ENCODE measurements at places on chromosomes 7 and 10.

DNA sequence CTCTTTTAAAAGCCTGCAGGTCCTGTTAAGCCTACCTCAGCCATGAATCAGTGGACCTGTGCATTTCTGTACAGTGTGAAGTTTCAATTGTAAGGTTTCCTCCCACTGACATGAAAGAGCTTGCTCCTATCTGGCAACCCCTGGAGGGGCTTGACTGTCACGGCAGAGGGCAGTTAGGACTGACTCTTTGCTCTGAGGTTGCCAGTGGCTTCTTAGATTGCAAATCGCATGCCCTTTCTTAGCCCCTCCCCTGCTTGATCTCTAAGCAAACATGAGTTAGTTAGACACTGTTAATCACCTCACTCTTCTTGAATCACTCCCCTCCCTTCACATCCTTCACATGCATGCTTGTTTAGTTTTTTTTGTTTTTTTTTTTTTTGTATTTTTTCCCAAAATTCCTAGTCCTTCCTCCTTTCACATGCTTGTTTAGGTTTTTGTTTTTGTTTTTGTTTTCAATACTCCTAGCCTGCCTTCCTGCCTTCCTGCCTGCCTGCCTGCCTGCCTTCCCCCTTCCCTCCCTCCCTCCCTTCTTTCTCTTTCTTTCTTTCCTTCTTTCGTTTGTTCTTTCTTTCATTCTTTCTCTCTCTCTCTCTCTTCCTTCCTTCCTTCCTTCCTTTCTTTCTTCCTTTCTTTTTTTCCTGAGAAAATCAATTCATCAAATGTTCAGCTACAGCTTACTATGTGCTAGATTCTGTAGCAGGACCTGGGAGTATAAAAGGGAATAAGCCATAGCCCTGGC is 6.0 kb upstream of the HIPK2 start:
- no peak for DNase-seq

DNA sequence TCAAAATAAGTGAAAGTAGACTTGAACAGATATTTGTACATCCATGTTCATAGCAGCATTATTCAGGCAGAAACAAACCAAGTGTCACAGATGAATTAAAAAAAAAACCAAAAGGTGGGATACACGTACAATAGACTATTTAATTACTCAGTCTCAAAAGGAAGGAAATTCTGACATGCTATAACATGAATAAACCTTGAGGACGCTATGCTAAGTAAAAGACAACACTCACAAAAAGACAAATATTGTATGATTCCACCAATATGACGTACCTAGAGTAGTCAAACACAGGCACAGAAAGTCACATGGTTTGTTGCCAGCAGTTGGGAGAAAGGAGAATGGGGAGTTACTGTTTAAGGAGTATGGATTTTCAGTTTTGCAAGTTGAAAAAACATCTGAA is 18.0 kb upstream of the CFAP70 start:
- no peak for DNase-seq

DNA sequence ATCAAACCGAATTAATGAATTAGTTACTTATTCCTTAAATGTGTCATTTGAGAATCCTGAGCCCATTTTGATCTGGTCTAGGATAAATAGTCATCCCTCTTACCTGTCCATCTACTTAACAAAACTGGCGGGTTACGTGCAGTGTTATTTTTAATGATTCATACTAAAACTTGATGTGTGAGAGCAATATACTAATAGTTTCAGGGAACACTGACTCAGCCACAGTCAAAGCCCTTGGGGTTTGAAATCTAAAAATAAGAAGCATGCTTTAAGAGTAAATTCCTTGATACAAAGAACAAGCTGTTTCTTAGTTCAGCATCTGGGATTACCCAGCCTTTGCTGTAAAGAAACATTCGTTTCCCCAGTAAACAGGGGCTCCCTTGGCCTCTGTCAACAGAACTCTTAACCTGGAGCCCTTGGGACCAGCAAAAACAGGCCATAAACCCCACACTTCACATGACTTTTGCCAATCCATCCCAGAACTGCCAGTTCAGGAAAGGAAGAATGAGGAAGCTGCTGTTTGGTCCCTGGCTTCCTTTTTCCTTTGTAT is 370.6 kb upstream of the IGFBP3 start:
- DNase-seq = peak; percentile 14

GRCh38 chr7:155807065-155807671 is 5.1 kb downstream of the SHH start:
- DNase-seq = no peak

GRCh38 chr7:134639683-134640279 is 6.9 kb upstream of the BPGM start:
- DNase-seq = no peak

GRCh38 chr7:29063236-29063635 is 83.1 kb downstream of the CPVL start:
- DNase-seq = no peak

DNA sequence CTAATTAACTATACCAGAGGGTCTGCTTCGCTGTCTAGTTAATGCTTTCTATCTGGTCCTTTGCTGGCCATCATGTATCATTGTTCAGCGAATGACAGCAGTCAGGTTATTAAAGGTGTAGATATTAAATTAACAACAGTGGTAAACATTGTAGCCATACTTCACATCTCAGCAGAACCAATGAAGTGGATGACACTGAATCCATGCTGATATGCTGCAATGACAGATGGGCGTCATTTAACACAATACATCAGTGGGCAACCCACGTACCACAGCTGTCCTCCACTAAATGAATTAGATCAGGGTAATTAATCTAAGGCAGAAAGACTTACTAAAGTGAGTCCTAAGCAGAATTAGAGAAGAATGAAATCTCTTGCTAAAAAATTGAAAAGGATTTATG is 767.2 kb downstream of the NXPH1 start:
- no peak for DNase-seq

DNA sequence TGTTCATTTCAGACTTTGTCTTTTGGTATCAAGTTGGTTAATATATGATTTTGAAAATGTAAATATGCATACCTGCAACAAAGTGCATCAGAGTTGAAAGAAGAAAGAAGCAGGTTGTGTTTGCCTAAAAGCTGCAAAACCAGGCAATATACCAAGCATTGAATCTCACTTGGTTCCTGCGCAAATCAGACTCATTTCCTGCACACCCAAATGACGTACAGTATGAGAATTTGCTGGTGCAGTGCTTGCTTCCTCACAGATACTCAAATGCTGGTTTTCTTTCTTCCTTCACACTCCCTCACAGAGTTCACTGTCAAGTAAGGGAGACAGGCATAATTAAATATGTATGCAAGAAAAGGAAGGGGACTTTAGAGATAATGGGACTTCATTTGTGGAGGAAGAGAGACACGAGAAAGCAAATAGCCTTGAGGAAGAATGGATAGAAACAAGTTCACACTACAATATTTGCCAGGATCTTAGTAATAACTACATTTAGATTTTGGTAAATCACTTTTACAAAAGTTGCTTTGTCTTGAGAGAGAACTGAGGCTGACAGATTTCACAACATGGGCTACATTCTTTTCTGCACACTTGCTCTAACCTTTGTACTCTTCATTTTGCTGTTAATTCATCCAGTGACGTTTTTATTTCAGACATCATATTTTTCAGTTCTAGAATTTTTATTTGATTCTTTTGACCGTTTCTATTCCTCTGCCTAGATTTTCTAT is 56.9 kb upstream of the AOAH start:
- DNase-seq = no peak

DNA sequence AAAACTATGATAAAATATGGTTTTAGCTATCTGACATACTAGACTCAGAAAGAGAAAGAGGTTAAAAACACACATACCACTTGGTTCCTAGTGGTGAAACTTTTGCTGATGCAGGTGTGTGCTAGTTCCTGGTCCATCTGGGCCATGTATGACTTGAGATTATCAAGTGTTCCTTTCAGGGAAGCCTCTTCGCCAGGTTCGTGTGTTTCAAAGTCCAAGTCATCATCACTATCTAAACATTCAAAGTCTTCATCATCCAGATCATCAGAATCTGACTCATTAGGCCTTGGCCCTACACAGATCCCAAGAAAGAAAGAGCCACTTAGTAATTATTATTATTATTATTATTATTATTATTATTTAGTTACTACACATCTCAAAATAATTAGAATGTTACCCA is 26.4 kb downstream of the NUDT13 start:
- no peak for DNase-seq

DNA sequence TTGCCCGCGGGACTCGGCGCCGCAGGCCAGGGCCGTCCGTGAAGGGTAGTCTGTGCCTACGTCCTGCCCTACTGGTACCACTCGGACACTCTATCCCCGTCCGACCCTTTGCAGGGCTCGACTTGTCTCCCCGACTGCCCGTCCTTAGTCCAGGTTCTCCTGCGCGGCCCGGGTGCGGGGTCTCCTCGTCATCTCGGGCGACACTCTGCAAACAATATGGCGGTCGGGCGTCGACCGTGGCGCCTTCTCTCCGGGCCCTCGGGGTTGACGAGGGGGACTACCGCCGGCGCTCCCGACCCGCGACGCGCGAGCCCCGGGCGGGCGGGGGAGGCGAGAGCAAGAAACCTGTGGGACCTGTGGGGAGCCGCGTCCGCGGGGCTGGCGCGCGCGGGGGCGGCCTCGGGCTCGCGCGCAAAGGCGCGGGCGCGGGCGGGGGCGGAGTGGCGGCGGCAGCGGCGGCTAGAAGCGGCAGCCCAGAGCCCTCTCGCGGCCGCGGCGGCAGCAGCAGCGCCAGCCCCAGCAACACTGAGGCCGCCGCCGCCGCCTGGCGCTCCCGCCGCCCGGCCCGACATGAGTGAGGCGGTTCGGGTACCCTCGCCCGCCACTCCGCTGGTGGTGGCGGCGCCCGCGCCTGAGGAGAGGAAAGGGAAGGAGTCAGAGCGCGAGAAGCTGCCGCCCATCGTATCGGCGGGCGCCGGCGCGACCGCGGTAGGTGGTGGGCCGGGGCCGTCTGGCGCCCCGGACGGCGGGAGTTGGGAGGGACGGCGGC is at the start of gene HECTD2:
TSS of gene HECTD2 (plus strand) at position 476 of the 769 bp plus-strand sequence. CDS start at position 571, 95 bp downstream.
- peak; percentile 92 for DNase-seq

DNA sequence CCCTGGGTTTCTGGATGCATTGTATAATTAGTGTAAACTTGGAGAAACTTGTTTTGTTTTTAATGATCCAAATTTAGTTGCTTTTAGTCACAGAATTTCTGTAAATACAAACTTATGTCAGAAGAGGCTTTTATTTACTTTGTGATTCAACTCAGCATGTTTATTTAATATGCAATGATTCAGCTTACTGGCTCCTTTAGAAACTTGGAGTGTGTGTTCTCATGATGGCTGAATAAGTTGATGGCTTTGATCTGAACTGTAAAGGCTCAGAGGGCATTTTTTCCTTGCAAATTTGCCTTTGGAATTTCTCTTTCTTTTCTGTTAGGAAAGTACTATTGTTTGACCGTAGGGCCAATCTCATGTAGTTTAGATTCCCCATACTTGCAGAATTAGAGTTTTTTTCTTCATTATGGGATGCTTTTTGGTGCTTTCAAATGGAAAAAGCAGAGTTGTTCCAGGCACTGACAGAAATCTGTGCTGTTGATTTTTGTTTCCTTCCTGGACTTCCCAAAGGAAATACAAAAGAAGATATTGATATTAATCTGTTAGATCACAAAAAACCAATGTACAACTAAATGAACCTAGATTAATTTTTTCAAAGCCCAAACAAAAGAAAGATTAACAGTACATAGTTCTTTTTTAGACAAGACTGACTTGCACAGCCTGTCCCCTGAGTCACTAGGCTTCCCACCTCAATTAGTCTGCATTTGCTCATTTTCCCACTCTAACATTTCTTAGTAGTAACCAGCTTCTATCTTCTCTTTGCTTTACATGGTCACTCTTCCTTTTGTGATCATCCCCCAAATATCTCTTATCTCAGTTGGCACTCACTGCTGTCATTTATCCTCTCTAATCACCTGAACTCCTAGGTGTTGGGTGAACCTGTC is 96.8 kb upstream of the AGR3 start:
- DNase-seq = no peak

DNA sequence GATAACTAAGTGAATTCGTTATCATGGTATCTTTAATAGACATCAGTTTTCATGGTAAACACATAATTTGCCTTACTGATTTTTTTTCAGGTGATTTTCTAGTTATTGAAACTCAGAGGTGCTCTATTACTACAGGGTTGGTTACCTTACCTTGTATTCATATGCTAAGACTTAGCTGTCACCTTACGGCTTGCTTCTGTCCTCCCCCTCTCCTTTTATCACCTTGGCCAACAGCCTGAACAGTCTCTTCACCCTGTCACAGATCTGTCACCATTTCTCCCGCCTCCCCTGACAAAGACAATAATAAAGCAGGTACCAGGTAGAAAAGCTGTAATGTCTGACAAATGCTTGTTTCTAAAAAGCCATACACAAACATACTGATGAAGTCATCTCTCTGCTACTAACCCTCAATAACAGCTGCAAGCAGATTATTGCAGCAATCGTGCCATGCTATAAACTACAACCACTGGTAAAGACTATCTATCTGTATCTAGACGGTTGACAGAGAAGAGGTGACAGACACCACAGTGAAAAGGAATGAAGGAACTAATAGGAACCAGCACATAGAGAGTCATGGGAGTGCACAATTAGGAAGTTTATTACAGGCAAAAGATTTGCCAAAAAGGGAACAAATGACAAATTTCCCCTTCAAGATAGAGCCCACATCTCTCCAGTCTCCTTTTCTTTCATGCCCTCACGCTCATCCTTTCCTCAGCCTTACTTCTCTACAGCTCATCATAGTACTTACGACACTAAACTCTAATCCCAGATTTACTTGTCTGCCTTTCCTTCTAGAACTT is 57.2 kb downstream of the ARHGAP12 start:
- no peak for DNase-seq

GRCh38 chr10:12735843-12736462 is 265.6 kb downstream of the CCDC3 start:
- DNase-seq = no peak

DNA sequence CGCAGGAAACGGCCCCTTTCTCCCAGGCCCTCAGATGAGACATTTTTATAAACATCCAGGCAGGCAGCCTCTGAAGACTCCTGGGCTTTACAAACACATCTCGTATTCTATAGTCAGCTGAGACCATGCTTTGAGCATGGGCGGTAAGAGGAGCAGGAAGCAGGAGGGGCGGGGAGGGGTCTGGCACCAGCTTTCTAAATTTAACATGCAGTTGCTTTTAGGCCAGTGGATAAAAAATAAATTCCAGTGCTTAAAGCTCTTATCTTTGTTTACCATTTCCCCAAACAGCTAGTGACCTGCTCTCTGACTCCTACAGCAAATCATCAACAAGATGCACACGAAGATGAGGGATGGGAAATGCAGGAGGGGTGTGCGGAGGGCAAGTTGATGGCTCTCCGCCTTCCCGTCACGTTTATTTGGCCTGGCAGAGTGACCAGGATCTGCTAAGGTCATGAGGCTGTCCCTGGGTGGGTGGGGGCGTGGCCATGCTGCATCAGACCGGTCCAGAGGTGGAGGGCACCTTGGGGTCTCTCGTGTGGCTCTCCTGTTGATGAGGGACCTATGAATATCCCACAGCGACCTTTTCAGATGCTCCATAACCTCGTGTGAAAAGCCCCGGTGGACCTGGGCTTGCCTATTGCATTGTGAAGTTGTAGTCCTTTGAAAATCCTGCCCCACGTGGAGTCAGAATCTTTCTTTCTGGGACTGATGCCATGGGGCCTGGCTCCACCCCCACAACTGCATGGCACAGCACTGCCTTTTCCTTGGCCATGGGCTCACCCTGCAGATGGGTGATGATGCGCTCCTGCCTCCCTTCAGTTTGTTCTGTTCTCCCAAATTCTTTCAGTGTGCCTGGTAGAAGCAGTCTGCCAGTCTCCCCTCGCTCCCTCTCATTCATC is 67.5 kb downstream of the PARP12 start:
- DNase-seq = no peak

GRCh38 chr10:102635377-102635776 is 8.9 kb upstream of the TRIM8 start:
- no peak for DNase-seq

- DNase-seq = no peak
Measured at GRCh38 chr7:2643386-2644219, 11.8 kb downstream of the TTYH3 start.

- no peak for DNase-seq
Measured at GRCh38 chr7:49037346-49038210, 113.2 kb downstream of the CDC14C start.
